CD8-positive, alpha-beta T cell (primary cell): ENCODE measurements at places on chromosomes 16 and 17.
A peak's percentile ranks its signal among the peaks of the same experiment; 100 is the strongest.

DNA sequence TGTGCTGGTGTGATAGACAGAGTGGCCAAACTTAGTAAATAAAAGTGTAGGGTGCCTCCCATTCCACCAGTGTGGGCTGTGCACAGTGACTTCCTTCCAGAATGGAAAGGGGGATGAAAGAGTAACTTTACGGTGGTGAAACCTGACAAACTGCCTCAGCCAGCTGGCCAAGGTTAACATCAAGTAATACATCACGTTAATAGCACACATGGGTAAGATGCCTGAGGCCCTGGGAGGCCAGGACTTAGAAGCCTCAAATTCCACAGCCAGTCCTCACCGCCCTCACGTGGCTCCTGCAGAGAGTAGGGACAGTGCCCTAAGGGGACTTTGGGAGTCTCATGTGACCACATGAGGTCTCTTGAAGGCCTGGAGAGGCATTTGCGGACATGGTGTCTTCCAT, 14.1 kb downstream of the RMI2 start:
- DNase-seq = no peak

DNA sequence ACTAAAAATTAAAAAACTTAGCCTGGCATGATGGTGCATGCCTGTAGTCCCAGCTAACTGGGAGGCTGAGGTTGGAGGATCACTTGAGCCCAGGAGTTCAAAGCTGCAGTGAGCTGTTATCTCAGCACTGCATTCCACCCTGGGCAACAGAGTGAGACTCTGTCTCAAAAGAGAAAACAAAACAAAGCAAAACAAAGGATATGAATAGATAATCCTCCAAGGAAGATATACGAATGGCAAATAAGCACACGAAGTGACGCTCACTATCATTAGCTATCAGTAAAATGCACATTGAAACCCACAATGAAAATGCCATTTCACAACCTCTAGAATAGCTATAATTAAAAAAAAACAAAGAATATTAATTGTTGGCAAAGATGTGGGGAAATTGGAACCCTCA, 386.2 kb upstream of the CCL2 start:
- no peak for DNase-seq

DNA sequence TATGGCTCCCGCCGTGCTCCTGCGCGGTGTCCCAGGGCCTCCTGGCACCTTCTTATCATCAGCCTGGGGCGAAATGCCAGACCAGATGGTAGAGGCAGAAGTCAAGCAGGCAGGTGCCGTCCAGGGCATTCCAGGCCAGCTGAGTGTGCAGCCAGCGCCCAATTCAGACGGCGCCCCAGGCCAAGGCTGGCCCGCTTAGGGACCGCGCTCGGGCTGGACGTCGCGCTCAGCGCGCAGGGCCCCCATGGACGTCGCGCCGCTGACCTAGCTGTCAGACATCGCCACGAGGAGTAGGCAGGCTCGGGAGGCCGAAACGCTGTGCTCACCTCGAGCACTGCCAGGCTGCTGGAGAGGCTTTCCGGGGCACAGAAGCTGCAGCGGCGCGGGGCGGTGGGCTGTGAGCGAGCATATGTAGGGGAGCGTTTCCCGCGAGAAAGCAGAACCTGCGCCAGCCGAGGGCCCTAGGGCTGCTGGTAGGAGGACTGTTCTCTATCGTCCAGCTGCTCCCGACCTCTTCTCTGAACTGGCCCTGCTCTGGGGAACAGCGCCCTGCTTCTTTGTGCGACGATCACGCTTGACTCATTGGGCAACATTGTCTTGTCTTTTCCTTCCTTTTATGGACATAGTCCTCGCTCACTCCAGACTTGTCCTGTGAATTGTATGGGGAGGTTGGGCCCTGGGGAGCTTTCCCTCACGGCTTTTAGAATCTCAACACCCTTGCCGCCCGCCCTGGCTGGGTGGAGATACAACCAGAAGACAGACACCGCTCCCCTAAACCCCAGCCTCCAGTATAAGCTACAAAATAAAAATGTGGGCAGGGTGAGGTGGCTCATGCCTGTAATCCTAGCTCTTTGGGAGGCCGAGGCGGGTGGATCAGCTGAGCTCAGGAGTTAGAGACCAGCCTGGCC, 8.4 kb upstream of the CA4 start:
- no peak for DNase-seq

DNA sequence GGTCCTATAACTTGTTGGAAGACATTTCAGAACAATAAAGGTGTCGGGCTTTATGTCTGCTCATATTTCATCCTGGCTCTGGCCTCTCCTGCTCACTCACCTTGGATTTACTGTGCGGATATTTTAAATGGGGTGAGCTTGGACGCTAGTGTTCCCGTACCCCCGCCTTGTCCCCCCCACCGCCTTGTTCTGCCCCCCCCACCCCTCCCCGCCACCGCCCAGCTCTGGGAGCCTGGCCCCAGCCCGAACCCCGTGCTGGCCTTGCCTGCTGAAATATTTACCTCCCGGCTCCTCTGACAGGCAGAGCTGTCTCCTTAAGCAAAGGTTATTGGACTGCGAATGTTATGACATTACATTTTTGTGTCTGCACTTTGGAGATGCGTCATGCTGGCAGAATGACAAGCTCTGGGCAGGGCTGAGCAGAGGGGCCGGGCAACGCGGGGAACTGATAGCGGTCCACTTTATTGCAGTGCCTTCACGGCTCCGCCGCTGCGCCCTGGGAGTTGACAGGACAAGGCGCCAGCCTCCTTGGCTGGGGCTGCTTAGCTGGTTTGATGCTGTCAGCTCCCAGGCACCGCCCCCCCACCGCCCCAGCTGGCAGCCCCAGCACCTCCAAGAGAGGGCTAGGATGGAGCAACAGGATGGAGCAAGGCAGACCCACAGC, 222.5 kb upstream of the GSE1 start:
- DNase-seq = no peak

- no peak for DNase-seq
These were observed 16.4 kb upstream of the ALOX15B start for GRCh38 chr17:8022360-8023003.

DNA sequence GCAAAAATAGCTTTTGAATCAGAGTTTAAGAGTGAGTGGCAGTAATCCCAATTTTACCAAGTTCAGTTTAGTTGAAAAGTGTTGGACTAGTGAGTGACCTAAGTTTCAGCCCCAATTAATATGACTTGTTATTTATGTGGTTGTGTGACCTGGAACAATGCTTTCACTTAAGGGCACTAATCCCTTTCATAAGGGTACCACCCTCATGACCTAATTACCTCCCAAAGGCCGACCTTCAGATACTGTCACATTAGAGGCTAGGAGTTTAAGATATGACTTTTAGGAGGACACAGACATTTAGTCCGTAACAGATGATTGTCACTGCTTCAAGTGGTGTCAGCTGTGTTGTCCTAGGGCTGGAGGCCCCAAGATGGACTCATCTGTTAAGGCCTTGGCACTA, 190.0 kb downstream of the IRX3 start:
- no peak for DNase-seq

DNA sequence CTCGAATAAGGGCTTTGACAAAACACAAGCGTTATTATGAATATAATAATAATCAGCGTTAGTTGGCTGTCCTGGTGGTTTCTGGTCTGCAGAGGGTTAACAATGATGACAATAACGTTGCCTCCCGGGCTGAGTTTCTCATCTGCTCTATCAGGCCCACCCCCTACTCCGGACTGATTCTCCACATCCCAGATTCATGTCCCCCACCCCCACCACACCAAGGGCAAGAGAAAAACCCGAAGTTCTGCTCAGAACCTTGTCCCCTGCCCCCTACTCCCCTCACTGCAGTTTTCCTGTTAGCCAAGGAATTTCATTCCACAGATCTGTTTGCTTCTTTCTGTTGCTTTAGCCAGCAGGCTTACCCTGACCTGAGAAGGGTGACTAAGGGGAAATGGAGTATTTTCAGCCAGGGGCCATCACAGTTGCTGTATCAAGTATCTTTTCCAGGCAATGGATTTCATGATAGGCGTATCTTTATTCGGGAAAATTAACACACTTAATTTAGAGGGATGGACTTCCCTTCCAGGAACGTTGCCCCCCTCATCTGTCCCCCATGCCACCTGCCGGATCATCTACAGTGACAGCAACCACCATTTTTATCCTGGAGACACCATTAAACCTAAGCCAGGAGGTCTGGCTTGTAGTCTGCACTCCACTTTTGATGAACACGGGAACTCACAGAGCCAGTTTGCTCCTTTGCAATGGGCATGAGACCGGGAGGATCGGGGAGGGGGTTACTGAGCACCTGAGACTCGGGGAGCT, 23.7 kb downstream of the ALOX15 start:
- no peak for DNase-seq

DNA sequence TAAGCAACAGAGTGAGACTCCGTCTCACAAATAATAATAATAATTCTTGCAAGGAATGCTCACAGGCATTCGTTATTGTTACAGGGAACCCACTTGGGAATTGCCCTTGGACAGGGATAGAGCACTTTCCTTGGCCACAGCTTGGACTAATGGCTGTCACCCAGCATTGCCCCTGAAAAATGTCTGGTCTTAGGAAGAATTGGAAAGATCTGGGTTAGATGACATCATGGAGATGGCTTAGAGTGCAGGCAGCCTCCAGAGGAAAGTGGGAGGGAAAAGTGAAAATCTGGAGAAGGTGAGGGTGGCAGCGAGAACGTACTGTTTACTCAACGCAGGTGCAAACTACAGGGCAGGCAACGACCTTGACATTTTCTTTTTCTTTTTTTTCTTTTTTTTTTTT, 59.3 kb upstream of the MRTFB start:
- no peak for DNase-seq

- no peak for DNase-seq
These were observed 92.1 kb downstream of the ZDHHC7 start for GRCh38 chr16:84919269-84919668.

- DNase-seq = peak; percentile 37
These were observed 1.1 kb downstream of the RAI1 start for GRCh38 chr17:17682293-17682736.

- DNase-seq = no peak
These were observed 14.4 kb upstream of the MRPS23 start for GRCh38 chr17:57864273-57864672.

DNA sequence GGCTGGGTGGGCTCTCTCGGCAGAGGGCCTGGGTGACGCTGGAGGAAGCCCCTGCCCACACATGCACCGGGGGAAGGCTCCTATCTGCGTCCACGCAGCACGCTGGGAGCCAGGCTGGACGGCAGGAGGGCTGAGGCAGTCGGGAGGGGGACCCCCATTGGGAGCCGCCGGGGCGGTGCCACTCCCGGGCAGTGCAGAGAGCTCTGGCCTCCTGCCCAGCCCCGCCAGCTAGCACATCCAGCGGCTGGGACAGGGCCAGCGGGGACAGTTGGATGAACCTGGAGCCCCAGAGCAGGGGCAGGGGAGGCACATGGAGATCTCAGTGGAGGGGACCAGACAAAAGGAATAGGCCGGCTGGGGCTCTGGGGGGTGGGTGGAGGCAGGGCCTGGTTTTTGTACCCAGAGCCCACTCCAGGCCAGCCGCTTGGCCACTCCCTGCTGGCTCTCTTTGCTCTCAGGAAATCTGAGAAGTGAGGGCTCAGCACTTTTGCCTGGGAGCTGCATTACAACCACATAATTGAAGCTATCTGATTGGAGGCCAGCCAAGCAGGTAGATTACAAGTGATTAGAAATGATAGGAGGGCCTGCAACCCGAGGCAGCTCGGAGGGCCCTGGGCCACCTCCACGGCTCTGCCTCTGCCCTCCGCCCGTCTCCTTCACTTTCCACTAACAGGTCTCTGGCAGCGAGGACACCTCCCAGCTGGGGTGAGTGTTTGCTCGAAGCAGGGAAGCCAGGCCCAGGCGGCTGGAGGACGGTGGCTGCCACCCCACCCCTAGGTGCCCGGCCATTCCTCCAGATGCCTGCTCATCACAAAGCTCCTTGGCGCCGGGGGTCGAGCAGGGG, 40.1 kb downstream of the ENGASE start:
- DNase-seq = no peak

DNA sequence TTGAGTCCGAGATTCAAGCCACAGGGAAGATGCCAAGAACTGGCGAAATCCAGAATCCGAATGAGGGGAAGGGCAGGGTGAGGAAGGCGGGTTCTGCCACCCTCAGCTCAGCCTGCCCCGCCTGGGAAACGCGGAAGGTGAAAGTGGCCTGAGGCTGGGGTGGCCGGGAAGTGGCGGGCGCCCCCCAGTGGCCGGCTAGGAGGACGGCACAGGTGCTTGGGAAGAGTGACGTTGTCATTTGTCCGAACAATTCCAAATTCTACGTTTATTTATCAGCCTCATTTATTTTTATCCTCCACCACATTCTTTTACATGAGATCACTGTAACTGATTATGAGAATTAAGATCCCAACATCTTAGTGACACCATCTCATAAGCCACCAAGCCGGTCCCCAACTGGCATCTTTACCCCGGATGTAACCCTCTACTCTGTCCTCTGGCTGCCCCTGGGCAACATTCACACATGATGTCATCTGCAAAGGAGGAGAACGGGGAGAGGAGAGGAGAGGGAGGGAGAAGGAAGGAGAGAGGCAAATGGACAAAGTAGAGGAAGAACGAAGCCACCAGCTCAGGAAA, 21.3 kb downstream of the SRCIN1 start:
- DNase-seq = peak; percentile 67

- DNase-seq = no peak
These were observed 49.2 kb upstream of the MAP3K14 start for GRCh38 chr17:45366049-45366448.

DNA sequence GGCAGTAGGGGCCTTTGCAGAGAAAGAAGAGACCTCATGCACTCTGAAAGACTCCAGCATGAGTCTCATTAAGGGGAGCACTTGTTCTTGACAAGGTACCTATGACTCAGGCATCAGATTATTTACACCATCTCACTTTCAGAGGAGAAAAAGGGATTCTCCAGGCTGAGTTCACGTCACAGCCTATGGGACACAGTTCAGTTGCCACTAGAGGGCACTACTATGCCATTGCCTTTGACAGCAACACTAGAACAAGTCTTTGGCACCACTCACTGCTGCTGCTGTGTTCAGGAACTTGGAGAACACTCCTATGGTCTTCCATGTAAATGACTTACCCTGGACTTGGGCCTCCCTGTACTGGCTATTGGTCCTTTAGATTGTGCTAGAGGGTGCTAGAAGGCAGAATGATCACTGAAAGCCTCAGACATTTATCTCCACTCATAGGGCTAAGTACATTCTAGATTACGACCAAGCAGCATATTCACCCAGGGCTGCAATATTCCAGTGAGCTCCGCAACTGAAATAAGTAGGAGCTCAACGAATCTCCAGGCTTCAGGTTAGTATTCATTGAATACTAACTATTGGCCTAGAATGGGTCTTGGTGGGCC, 225.1 kb upstream of the CA10 start:
- DNase-seq = no peak

GRCh38 chr16:31090540-31090939, 1.8 kb upstream of the PRSS53 start:
- DNase-seq = no peak
